Psoas muscle (tissue), 8 donors: ENCODE measurements at places on chromosomes 3 and 15.

- no peak for DNase-seq
Observed at GRCh38 chr15:40048211-40048792, 9.3 kb upstream of the SRP14 start.

DNA sequence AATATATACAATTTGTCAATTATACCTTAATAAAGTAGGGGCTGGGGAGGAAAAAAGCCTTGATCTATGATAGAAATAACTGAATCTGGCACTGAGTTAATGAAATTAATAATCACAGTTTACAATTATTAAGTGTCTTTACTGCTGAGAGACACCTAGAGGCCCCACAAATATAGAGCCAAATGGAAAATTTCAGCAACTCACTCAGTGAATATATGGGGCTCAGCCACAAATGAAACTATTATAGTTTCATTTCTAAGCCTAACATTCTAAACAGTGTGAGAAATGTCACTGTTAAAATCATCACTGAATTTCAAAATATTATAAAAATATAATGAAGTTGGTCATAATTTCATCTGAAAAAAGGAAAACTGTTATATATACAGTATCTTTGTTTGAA, 40.3 kb downstream of the GNB4 start:
- DNase-seq, result no peak

DNA sequence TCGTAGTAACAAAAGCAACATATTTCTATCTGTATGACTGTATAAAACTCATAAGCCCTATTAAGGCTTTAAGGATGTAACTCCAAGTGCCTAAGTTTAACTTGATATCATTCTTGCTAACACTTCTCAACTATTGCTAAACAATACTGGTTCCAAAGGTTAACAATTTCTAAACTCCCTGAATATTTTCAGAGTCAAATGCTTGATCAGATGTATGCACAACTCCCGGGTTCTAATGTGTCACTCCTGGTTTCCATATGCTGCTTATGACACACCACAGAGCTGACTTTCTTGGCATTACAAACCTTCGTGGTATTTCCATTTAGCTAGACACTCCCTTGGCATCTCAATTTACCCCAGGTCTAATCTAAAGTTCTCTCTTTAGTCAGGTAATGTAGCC, 26.3 kb downstream of the DZIP1L start:
- DNase-seq, result no peak

DNA sequence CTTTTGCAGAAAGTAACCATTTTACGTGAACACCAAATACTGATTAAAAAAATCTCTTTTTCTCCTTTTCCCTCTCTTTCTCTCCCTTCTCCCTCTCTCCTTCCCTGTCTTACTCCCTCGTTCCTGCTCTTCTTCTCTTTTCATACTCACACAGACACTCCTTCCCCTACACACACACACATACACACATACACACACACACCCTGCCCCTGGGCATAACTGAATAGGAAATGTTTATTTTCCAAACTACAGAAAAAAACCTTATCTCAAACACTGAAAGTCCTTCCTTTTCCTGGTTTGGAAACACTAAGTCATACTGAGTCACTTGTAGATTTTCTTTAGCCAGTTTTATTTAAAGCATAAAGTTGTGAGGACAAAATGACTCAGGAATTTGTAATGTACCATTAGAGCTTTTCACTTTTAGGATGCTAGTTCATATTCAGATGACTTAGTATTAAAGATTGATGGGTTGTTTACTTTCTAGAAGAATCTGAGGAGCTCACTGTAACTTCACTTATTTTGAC, 62.4 kb downstream of the MBNL1 start:
- DNase-seq, result no peak

DNA sequence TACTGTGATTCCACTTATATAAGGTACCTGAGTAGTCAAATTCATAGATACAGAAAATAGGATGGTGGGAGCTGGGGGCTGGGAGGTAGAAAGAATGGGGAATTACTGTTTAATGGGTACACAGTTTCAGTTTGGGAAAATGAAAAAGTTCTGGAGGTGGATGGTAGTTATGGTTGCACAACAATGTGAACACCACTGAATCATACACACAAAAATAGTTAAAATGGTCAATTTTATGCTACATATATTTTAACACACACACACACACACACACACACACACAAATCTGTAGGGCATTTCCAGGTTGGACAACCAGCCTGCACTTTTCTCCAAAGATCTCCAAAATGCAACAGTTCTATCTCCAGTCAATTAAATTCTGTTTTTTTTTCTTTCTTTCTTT, 1.4 kb downstream of the CCDC32 start:
- no peak for DNase-seq

GRCh38 chr3:106332884-106333283, 464.1 kb upstream of the CBLB start:
- DNase-seq, result no peak

DNA sequence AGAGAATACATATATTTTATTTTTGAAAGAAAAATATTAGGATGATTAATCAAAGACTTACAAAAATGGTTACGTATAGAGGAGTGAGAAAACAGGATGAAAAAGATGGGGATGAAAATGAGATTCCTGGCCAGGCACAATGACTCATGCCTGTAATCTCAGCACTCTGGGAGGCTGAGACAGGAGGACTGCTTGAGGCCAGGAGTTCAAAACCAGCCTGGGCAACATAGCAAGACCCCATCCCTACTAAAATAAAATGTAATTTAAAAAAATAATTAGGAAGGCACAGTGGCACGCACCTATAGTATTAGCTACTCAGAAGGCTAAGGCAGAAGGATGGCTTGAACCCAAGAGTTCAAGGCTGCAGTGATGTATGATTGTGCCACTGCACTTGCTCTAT, 11.9 kb downstream of the MYO9A start:
- no peak for DNase-seq

DNA sequence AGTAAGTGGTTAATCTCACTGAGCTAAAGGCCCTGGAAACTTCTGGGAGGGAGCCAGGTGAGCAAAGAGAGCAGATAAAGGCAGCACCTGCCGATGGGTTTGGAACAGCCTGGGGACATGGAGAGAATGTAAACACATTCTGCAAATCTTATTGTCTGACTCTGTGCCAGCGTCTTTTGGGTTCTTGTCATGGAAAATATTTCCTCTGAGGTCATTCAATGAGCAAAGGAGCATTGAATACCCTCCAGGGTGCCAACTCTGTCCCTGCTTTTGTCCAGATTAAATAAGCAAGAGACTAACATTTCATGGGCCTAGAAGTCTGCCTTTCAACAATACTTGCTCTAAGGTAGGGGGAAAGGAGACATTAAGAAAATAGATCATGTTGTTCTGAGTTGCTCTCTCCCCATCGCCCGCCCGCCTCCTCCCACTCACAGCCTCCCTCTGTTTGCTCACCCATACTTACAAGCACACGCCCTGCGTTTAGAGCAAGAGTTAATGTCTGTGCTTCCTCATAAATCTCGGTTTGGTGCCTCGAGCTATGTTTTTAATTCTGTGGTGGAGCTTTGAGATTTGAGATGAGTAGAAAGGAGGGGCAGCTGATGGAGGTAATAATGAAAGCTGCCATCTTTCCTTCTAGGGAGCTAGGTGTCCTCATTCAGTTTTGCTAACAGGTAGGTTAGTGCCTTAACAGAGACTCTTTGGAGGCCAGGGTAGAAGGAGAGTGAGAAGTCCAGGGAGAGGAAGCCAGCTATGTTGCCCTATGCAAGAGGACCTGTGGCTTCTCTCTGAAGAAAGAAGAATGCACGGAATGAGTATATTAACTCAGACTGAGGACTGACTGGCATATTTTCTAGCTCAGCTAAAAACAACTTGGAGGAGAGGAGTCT, 132.9 kb downstream of the TPRG1 start:
- no peak for DNase-seq

DNA sequence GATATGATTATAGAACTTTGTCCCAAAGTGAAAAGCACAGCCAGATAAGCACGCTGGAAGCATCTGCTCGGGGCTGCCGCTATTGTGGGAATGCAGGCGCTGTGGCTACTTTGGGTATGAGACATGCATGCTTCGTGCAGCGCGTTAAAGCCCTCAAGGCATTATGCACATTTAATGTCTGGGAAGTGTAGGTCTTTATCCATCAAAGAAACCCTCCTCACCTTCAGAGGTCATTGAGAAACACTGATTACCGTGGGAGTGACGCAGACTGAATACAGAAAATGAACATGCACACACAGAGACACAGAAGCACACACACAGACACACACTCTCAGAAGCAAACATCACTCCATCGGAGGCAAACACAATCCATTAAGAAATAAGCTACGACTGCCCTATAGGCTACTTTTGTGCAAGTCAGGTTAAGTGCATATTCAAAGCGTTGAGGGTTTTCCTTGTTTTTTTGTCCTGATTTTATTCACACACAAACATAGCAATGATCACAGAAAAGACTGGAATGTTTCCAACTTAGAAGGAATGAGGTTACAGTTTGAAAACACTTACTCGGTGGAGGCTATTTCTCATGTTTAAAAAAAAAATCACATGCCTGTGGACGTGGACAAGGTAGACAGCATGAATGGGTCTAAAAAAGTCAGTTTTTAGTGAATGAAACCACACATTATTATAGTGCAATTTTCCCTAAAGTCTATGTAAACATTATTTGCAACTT, 68.5 kb downstream of the PLCH1 start:
- peak; percentile 41 for DNase-seq

DNA sequence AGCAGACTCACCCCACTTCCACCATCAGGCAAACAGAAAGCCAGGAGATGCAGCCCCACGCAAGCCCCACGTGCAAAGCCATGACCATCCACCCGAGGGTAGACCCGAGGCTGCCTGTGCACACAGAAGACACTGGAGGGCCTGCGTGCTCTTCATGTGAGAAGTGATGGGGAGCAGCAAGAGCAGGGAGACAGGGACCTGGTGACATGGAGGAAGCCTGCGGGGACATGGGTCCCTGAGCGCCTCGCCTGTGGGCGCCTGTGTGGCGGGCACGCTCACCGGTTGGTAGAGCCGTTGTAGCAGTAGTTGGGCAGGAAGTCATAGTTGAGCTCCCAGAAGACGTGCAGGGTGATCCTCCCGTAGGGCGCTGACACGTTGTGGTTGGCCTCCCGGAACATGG, 65.0 kb downstream of the NIPA2 start:
- no peak for DNase-seq

- DNase-seq, result no peak
Observed at GRCh38 chr15:80431635-80432344, 27.6 kb downstream of the ARNT2 start.

GRCh38 chr15:99336794-99337193, 85.5 kb downstream of the LRRC28 start:
- no peak for DNase-seq

DNA sequence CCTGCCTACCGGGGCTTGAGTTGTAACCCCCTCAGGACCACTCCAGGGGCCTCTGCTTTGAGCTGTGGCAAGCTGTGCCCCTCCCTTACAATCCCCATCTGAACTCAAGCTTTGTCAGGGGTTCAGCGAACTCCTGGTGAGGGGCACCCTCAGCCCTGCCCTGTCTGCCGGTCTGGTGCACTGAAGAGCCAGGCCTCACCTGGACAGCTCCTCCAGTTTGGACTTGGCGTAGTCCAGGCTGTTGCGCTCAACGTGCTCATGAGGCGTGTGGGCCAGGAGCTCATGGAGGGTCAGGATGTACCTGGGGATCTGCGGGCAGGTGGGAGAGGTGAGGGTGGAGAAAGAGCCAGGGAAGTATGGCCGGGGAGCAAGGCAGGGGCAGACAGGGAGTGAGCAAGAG, 59.4 kb downstream of the RASGRF1 start:
- no peak for DNase-seq

GRCh38 chr15:75355369-75355768, 8.5 kb downstream of the NEIL1 start:
- no peak for DNase-seq

DNA sequence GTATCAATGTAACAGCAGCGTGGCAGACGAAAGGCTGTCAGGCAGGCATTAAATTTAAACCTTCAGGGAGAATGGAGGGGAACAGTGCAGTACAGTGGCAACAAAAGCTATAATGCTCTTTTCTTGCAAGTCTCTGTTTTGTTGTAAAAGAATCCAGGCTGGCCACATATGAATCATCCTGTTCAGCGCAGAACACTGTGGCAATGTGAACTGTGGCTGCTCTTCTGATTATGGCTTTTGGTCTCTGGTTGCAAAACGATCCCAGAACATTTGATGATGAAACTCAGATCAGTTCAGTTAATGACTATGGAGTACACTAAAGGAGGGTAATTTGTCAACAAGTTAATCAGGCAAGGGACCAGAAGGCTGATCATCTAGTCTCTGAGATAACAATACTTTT, 219.7 kb upstream of the SGO1 start:
- DNase-seq, result no peak

DNA sequence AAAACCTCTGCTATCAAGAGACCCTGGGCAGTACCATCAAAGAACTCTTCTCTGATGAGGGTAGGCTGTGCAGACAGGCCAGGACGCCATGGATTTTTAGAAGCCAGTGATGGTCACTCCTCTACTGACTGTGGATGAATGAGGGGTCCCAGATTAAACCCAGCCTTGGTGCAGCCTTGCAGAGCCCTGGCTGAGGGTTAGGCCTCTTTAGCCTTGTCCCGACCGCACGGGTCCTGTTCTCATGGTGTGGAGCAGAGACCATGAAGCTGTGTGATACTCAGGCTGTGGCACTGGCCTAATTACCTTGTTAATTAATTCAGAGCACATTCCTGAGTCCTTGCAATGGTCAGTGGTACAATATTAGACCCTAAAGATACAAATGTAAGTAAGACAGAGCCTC, 71.7 kb downstream of the FBN1 start:
- DNase-seq, result no peak

- peak; percentile 33 for DNase-seq
Observed at GRCh38 chr15:77022646-77023575, 28.0 kb downstream of the PSTPIP1 start.

DNA sequence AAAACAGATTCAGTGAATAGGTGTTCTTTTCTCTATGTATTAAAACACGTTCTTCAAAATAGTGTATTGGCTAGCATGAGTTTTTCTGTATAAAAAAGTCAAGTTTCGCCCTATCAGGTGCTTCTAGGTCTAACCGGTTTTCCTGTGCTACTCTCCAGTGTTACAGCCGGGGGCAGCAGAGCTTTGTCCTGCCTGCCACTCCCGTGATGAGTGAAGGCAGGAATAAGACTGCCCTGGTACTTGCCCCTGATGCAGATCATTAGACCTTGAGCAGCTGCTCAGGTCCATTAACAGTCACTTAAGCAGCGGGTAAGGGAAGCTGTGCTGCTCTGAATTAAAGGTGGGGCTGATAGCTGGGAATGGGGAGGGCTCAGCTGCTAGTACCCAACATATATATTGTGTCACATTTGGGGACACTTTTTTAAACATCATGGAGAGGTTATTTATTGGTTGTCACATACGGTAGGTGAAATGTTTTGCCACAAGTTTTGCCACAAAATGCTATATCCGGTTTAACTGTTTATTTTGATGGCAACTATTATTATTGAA, 1.3 kb upstream of the UNC13C start:
- DNase-seq, result peak; percentile 62

DNA sequence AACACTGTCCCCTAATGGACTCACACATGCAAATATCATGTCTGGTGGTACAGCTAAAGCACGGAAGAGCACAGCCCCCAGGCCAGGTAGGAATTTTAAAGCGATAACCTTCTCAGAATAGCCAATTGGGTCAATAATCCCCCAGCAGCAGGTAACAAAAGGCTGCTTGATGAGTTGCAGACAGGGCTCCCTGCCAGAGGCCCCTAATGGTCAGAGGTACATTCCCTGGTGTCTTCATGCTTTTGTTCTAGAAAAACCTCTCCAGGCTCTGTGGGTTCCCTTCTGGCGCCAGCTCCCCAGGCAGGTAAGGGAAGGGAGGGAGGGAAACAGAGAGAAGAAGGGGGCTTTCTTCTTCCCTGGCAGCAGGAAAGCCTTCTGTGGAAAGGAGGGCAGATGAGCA, 43.4 kb upstream of the PRTG start:
- DNase-seq, result no peak

- DNase-seq, result no peak
Observed at GRCh38 chr3:157201648-157202278, 41.8 kb upstream of the CCNL1 start.

- no peak for DNase-seq
Observed at GRCh38 chr3:23576379-23576959, 229.3 kb upstream of the UBE2E1 start.
